ENCODE measurements at places on chromosomes 1 and 21.

DNA sequence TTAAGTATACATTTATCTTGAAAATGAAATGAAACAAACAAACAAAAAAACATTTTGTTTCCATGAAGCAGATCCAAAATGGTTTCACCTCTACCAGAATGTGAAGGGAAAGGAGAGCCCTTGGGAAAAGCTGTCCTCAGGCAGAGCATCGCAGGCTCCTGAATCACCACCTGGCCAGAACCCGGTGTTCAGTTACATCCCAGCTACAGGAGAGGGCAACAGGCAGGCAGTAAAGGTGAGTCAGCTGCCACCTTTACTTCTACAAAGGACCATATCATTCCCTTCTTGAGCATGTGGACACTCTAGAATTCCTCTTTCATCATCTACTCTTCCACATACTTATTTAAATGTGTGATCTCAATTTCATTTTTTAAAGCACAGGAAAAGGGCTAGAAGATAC, 151.2 kb downstream of the PIGK start:
- DNase-seq: no peak

DNA sequence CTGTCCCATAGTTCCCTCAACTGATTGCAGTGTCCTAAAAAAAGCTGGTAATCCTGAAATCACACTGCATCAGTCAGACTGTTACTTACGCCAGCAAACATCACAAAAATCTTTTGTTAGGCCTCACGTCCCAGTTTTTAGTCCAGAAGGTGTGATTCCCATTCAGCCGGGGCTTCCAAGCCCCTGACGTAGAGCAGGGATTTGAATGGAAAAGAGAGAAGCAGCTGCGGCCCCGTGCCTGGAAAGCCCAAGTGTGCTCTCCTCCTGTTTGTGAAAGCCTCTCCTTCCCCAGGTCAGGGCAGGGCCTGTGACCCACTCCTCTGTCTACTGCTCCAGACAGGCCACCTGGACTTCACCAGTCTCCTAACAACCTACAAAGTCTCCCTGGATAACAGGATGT, 20.7 kb downstream of the KCNA10 start:
- no peak for DNase-seq

GRCh38 chr1:186819126-186819525, 9.6 kb upstream of the PLA2G4A start:
- DNase-seq: peak; percentile 78

- DNase-seq: no peak
Measured at GRCh38 chr1:14689996-14690615, 91.6 kb downstream of the KAZN start.

DNA sequence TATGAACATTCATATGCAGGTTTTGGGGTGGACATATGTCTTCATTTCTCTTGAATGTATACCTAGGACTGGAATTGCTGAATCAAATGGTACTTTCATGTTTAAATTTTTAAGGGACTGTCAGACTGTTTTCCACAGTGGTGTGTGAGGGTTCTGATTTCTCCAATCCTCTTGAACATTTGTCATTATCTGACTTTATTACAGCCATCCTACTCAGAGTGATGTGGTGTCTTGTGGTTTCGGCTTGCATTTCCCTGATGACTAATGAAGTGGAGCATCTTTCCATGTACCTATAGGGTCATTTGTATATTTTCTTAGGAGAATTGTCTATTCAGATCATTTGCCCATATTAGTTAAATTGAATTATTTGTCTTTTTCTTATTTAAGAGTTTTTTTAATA, 35.4 kb upstream of the ZNF281 start:
- peak; percentile 88 for DNase-seq

GRCh38 chr1:23446661-23447310, 22.2 kb upstream of the TCEA3 start:
- no peak for DNase-seq

DNA sequence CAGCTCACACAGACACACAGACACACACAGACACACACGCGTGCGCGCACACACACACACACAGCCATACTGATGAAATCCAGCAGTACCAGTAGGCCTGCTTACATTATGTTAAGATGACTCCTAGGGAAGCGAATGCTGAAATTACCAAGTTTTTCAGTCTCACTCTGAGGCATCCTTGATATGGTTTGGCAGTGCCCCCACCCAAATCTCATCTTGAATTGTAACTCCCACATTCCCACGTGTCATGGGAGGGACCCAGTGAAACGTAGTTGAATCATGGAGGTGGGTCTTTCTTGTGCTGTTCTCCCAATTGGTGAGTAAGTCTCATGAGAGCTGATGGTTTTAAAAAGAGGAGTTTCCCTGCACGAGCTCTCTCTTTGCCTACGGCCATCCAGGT, 64.1 kb downstream of the TIAM1 start:
- peak; percentile 31 for DNase-seq

DNA sequence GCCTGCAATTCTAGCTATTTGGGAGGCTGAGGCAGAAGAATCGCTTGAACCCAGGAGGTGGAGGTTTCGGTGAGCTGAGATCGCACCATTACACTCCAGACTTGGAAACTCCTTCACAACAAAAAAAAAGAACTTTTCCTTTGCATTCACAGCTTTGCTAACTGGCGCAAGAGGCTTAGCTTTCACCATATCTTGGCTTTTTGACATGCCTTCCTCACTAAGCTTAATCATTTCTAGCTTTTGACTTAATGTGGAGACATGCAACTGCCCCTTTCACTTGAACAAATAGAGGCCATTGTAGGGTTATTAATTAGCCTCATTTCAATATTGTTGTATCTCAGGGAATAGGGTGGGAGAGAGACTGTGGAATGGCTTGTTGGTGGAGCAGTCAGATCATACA, 8.7 kb downstream of the KPNA6 start:
- no peak for DNase-seq

DNA sequence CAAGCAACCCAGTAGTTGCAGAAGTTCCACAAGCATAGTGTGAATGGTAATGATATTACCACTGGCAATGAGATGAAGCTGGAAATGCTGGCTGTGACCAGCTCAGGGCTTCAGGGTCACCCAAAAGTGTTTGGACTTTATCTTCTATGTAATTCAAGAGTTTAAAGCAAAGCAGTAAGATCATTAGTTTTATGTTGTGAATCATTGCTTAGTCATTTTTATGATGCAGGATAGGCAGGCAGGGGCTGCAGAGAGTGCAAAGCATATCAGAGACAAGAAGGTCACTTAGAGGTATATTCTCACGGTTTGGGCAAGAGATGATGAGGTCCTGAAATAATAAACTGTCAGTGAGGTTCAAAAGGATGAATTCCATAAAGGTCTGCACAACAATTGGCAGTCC, 147.4 kb downstream of the OLFM3 start:
- DNase-seq: no peak

GRCh38 chr1:2098839-2099785, 48.9 kb downstream of the PRKCZ start:
- no peak for DNase-seq

GRCh38 chr1:175338387-175339135, 146.0 kb upstream of the KIAA0040 start:
- no peak for DNase-seq

GRCh38 chr21:34687745-34688144, 19.0 kb downstream of the CLIC6 start:
- no peak for DNase-seq

DNA sequence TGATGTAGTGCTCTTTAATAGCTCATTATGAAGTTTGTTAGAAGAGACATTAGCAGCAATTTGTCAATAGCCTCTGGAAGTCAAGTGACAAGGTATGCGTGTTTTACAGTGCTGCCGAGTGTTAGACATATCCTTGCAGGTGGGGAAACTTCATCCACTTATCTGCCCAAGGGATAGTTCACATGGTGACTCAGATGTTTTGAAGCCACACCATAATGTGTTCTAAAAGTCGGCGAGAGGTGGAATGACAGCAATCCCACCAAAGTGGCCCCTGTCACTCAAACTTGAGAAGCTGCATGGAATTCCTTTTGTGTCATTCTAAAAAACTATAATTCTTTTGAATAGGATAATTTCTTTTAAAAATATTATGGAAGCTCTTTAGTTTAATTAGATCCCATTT, 98.1 kb downstream of the RUNX1 start:
- no peak for DNase-seq

GRCh38 chr1:182847105-182847504, 8.0 kb downstream of the DHX9 start:
- no peak for DNase-seq

DNA sequence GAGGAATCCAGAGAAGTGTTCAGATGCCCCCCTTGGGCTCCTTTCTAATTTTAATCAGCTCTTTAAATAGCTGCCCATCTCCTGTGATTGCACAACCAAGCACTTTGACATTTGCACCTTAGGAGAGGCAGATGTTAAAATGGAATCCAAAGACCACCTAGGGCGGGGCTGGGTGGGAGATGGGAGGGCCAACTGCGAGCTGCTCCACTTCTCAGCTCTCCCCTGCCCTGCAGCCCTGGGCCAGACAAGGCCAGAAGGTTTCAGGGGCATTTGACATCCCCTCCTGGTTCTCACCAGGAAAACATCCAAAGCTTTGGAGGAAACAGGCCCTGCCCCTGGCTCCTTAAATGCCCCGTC, 106.9 kb downstream of the DHRS3 start:
- DNase-seq: no peak

GRCh38 chr1:204662530-204662929, 23.0 kb downstream of the LRRN2 start:
- DNase-seq: no peak

DNA sequence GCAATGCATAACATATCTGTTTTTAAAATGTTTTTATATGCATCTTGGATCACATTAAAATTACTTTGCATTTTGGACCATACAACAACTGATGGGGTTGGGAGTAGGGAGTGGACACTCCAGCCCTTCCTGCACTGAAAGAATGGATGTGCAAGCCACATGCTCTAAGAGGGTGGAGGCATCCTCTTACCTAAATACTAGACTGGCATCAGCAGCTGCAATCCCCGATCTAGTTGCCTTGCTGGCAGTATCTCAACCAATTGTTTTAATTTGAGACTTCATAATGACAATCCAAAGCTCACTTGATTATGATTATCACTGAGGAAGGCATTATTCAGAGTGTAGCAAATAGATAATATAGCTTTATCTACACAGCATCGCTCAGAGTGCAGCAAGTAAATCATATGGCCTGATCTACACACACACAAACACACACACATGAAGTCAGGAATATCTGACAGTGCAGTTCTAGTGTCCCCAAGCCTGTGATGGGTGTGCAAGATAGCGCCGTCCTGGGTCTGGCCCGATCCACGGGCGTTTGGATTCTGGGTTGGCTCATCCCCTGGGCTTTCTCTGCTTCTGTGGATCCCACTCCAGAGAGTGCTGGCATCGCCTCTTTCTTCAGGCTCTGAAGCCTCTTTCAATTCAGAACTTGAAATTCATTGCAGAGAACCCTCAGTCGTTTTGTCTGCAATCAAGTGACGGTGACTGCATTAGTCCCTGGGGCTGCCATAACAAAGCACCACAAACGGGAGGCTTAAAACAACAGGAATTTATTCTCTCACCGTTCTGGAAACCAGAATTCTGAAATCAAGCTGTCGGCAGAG, 181.3 kb downstream of the ETS2 start:
- DNase-seq: no peak

DNA sequence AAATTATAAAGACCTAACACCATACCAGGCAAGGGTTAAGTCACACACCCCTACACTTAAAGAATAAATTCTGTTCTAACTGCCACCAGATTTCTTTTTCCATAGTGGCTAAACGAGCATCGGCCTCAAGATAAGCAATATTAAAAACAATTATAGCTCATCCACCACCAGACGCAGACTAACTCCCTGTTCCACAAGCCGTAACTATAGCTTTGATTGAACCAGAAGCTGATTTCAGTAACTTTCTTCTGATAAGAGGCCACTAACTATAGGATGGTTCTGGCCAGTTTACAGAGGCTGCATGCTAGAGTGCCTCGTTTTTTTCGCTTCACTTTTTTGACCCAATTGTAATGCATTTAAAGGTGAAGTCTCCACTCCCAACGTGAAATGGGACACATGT, 238.8 kb downstream of the MRPL39 start:
- no peak for DNase-seq

- DNase-seq: no peak
Measured at GRCh38 chr21:41651406-41651805, 115.4 kb downstream of the RIPK4 start.

- peak; percentile 19 for DNase-seq
Measured at GRCh38 chr1:81071072-81071858, 729.5 kb upstream of the ADGRL2 start.

DNA sequence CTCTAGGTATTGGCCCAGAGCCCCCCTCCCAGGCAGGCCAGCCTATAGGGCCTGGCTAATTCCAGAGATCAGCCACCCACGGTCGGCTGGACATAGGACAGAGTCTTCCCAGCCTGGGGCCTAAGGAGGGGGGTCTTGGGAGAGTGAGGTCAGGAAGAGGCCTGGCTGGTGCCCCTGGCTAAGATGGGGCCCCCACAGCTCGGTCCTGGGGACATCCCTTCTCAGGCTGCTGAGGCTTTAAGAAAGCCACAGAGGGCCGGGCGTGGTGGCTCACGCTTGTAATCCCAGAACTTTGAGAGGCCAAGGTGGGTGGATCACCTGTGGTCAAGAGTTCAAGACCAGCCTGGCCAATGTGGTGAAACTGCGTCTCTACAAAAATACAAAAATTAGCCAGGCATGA, 2.5 kb downstream of the C1orf167 start:
- no peak for DNase-seq

DNA sequence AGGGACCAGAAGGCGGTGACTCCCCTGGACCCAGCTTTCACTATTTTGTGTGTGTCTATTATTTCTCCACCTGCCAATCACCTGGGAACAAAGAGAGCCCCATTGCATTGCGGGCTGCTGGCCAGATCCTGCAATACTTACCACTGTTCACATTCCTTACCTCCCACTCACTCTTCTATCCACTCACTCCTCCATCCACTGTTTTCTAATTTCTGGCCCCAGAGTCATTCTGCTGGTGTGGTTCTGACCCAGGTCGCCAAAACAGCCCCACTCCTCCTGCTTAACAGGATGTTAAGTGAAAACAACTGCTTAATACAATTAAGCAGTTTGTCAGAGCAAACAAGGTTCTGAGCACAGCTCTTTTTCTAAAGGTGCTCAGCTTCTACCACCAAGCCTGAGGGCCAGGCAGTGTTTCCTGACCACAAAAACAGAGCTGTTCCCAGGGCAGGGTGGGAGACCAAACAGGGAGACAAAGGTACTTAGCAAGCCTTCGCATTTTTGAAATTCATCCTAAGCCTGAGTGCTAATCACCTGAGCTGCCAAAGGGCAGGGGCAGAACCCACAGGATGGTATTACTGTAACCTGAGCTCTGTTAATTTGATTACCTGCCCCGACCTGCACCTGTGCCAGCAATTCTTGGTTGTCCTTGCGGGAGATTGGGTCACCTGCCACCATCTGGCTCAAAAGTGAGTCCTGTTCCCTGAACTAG, 38.5 kb upstream of the EFCAB14 start:
- DNase-seq: no peak

DNA sequence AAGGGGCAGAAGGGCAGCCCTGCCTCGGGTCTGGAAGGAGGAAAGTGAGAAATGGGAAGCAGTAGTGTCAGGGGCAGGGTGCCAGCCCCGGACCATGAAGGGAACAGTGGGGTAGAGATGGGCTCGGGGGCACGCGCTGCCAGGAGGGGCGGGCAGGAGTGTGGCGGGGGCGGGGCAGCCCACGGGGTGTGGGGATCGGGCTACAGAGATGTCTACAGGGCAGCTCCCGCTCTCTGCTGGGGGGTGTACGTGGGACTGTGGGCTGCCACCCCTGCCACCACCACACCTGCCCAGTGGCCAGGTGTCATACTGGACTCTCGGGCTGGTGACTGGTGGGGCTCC, 7.4 kb downstream of the ARHGEF16 start:
- no peak for DNase-seq

GRCh38 chr1:162765788-162766187, 24.7 kb upstream of the HSD17B7 start:
- DNase-seq: no peak

GRCh38 chr1:112544751-112545150, 36.0 kb downstream of the WNT2B start:
- DNase-seq: peak; percentile 76
